ENCODE measurements at places on chromosomes 7 and 10.
A peak's percentile ranks its signal among the peaks of the same experiment; 100 is the strongest.

GRCh38 chr7:101287032-101287431, 34.6 kb downstream of the IFT22 start:
- no peak for DNase-seq

DNA sequence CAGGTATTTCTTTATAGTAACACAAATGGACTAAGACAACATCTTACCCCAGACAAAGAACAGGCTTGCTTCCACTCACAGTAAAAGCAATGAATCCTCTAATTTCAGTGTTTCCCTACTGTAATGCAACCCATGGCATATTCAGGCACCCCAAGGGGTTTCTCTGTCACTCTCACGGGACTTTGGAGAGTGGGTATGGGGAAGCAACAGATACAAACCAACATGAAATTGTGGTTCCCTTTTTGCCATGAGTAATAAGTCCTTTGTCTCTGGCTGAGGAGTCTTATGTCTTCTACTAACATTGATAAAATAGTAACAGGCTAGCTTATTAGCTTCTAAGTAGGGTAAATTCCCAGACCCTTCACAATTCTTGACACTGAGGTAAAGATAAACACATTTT, 51.4 kb upstream of the AOAH start:
- no peak for DNase-seq

DNA sequence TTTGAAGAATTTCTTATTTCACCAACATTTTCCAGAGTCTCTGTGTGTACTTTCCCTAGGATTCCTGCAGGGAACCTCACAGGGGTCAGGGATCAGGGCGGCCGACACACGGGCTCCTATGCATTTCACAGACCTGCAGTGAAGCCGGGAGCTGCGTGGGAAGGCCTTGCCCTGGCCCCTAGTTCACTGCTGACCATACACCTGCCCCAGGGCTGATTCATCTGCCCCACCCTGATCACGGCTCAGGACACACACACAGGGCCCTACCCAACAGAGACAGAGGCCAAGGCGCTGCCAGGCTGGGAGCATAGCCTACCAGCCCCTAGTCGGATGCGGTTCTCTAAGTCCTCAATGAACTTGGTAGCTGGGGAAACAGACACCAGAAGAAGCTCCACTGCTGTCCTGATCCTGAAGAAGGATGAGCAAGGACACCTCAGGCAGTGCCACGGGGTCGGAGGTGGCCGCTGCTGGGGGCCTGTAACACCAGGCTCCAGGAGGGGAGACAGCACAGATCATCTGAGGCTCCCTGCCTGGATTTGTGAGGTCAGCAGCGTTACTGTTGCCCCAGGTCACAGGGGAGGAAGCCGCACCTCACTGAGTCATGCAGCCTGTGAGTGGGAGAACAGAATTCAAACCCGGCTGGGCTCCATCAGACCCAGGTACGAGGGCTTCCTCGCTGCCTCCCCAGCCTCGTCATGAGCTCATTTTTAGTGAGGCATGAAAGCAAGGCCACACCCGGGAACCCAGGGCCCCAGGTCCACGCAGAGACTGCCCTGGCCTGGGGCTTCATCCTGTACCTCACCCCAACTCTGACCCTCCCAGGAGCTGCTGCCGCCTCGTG, 278.8 kb upstream of the PPP2R2D start:
- no peak for DNase-seq

GRCh38 chr7:26667514-26668133, 196.8 kb downstream of the SKAP2 start:
- peak; percentile 96 for DNase-seq

- no peak for DNase-seq
Observed at GRCh38 chr10:88292185-88292514, 291.0 kb downstream of the RNLS start.

DNA sequence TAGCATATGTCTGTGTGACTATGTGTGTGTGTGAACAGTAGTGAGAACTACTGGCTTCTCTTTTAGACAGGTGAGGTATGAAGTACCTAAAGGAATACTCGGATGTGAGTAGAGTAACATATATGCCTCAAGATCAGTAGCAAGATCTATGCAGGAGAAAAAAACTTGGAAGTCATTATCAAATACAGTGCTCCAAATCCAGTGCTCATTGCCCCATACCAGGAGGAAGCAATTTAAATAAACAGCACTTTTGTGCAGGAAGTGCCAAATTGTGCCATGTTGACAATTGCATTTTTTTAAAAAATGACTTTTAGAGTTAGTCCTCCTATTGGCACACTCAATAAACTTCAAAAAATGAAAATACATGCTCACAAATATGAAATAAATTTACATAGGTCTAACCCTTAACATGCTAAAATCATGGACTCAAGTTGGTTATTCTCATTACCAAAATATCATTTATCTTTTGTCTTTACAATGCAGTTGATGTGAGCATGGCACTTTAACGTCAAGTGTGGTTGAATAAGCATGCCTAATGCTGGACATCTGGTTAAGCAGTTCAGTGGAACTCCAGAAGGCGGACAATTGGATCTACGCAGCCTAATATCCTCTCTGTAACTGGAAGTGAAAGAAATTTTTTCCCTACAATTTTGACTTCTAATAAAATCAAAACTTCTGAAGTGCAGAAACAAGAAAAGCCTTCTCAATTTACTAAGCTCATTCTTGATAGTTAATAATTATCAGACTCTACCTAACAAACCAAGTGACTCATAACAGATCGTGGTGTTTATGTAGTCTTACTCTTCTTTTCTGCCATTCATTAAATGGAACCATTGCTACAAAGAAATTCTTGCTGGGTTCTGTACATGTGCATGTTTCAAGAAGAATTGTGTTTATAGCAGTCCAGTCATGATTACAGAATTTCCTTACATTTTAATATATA, 195.2 kb downstream of the MDFIC start:
- DNase-seq = no peak

- DNase-seq = no peak
Observed at GRCh38 chr7:1227814-1228544, 4.7 kb upstream of the UNCX start.

DNA sequence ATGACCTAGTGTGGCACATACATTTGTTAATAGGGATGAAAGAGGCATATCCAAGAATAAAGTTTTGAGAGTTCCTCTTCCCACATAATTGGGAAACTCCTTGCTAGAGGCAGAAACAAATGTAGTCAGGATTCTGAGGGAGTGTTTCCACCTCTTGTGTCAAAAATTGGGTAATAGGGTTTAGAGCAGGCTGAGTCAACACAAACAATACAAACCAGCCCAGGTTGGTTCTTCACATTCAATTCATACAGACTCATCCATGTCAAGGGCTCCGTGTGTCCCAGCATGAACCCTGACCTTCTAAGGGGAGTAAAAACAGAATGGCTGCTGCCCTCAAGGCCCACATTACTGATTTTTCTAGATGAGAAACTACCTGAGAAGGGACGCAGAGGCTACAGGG, 75.3 kb downstream of the GLI3 start:
- no peak for DNase-seq

DNA sequence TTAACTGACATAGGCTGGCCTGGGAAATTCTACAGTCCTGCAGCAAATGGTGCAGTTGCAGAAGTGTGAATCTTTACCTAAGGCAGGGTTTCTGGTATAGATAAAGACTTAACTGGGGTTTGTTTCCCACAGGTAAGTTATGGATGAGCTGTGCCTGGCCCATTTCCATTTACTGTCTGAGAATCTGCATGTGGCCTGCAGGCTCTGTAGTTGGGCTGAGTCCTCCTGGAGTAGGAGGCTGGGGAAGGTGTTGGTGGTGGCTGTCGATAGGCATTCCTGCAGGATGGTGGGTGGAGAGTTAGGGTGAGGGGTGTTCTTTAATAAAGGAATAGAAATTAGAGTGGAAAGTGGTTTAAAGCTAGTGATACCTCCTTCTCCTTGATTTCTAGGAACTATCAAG, 193.5 kb downstream of the AUTS2 start:
- DNase-seq = no peak

- no peak for DNase-seq
Observed at GRCh38 chr10:75623310-75624093, 192.1 kb downstream of the LRMDA start.

GRCh38 chr10:17907641-17908040, 44.1 kb upstream of the SLC39A12 start:
- no peak for DNase-seq

GRCh38 chr10:45419676-45420025, 45.6 kb downstream of the ALOX5 start:
- no peak for DNase-seq

DNA sequence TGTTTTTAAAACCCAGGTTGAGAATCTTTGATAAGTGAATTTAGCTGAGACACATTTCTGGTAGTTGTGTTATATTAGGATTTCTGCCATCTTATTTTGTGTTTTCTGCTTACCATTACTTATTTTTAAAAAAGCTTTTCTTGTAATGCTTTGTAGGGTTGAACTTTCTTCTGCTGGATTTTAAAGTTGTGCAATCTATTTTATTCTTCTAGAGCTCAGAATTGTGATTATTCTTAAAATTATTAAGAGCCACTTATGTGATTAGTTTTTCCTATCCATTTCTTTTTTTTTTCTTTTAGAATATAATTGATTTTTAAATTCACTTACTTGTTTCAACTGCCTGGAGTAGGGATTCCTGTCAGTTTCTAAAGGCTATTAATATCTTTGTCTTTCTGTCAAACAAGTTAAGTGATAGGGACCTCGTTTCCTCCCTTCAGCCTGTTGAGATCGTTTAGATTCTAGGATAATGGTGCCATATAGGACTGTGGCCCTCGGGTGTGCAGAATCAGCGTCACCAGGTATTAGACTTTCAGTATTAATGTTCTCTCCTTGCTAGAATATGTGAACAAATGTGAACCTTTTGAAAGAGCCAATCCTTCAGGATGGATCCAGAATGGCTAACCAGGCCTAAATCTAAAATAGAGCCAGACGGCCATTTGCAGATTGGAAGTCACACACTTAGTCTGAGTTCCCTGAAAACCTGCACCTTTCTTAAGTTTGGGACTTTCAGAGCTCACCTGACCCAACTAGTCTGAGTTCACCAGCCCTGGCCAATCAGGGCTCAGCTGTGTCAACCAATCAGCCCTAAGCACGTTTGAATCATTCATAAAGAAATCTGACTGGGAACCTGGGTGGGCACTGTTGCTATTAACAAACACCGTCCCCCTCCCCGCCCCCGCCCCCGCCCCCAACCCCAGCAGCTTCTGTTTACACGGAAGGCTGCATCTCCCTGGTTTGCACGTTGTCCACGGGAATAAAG, 26.2 kb downstream of the CUX1 start:
- DNase-seq = no peak

GRCh38 chr10:123833170-123833850, 58.3 kb downstream of the CPXM2 start:
- no peak for DNase-seq

DNA sequence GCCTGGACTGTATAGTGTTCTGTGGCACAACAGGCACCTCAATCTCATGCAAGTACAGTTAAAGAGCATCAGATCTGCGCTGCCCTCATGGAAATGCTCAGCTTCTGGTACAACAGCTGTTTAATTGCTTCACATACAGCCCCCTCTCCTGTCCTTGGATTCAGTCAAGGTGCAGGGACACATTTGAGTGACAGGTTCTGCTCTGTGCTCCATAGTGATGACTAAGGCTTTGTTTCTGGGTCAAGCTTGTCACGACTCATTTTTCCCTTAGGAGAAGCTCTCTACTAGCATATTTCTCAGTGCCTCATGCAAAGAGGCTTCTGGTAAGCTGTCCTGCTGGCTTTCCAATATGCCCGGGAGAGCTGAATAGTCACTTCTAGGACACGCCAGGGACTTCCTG, 26.8 kb upstream of the MYO3A start:
- DNase-seq = no peak

DNA sequence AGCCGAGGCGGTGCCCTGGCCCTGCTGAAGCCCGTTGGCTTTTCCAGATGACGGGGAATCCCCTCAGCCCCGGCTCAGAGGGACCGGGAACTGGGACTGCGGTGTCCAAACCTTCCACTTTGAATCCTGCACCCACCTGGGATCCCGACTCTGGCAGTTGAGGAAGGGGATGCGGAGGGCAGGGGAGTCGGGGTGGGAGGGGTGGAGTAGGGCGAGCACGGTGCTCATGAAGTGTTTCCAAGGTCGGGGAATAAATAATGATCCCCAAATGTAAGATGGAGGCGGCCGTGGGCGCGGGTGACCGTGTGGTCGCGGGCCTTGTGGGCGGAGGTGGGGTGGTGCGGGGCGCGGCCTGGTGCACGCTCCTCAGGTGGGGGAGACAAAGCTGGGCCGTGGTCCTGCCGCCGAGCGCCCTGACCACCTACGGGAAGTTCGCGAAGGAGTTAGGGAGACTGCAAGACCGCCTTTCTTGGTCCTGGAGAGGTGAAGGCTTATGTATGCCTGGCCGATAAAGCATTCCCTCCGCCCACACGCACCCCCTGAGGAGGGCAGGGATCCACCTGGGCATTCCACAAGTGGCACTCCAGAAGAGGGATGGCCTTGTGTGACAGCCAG, 1.4 kb downstream of the MTURN start:
- DNase-seq = no peak

DNA sequence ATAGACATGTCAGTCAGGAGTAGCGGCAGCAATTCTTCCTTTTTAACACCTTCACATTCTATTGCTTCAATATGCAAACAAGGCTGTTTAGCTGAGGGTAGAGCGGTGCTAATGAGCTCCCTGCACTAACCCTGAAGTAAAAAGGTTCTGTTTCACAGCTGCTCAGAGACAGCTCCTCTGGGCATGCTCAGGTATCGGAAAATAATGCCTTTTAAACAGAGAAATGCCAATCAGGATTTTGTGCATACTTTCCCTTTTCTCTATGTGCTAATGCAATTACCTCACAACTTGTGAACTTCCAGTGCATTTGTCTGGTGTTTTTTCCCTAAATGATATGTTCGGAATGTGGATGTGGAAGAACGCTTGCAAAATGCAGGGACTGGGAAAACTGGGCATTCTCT, 307.7 kb upstream of the FZD8 start:
- no peak for DNase-seq

- no peak for DNase-seq
Observed at GRCh38 chr10:61024151-61024855, 80.3 kb upstream of the RHOBTB1 start.

GRCh38 chr10:100128951-100129350, 47.3 kb upstream of the CPN1 start:
- DNase-seq = no peak

- no peak for DNase-seq
Observed at GRCh38 chr10:30970760-30971460, 60.8 kb downstream of the ZNF438 start.

GRCh38 chr10:44437840-44438511, 53.1 kb upstream of the CXCL12 start:
- no peak for DNase-seq

DNA sequence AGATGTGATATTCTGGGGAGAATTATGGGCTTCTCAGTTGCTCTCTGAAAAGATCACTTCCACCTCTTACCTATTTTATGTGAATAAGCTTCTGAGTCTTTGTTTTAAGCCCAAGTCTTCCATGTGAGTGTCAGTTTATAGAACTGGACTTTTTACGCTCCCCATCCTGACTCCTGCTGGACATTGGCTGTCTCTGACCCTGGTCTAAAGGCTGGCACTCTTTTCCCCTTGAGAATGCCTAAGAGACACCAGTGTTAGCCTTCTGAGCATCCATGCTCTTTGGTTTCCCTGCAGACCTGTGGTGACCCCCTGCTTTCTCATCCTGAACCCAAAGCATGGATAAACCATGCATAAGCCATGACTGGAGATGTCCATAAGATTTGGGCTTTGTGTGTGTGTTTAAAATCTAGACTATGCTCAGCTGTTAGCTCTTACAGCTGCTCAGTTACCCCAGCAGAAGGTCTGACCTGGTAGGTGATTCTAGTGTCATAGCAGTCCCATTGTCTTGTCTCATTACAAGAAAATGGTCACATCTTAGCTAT, 148.6 kb upstream of the IMMP2L start:
- no peak for DNase-seq

- DNase-seq = no peak
Observed at GRCh38 chr7:131164025-131164925, 163.4 kb upstream of the MKLN1 start.

- no peak for DNase-seq
Observed at GRCh38 chr7:7920481-7920880, 48.1 kb upstream of the GLCCI1 start.

Data from LNCaP clone FGC (cell line).